ENCODE measurements at places on chromosomes 5 and 9.

DNA sequence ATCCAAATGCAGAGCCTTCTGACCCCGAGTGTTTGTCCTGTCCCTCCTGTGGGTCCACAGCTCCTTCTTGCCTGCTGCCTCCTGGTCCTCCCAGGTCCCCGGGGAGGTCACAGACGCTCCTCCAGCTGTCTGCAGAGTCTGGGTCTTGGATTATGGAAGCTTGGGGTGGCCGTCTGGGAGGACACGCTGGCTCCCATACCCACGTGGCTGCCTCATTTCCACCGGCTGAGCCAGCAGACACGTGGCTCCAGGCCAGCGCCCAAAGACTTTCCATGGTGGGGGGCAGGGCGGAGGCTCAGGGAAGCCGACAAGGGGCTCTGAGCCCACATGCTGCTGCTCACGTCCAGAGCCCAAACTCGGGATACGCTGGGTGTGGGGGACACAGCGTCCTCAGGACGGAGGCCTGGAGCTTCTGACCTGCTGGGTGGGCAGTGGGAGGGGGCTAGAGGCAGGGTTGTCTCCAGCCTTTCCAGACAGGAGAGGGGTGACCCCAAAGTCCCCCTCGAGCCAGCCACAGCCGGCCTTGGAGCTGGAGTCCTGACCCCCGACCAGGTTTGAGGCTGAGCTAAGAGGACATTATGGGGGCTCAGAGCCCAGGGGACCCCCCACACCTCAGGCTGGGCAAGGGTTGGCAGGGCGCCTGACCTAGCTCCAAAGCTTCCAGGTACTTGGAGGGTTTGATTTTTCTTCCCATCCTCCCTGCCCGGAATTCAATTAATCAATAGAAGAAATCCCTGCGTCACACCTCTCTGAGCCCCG lies 24.2 kb upstream of the RNU6ATAC start:
- no peak for DNase-seq

- DNase-seq, result no peak
Observed at GRCh38 chr9:93265301-93265971, 81.5 kb downstream of the WNK2 start.

DNA sequence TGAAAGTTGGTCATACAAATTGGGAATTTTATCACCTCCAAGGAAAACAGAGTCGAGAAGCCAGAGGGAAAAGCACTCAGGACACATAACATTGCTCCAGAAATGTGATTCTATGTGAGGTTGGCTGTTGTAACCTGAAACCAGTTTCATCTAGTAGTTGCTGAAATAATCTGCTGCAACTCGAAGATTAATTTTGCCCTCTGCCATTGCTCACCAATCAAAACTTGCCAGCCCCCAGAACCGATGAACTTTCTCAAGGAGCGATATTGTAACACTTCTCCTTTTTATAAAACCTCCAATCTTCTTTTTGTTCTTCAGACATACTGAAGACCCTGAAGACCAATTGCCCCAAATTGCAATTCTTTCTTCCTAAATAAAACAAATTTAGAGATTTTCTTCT lies 31.1 kb downstream of the C5orf58 start:
- no peak for DNase-seq

DNA sequence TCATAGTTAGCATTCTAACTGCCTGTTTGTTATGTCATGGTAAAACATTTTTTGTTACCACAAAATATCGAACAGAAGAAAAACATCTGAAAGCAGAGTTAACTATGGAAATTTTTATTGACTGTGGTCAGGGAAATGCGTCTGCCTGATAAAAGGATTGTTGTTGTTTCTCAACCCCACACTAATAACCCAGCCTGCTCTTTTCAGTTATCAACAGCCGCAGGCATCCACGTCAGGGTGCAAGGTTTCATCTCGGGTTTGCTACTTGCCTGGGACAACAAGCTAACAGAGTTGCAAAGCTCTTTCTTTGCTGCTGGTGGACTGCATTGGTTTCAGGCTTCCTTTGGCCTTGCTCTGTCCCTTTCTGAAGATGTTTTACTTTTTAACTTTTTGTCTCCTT lies 969.2 kb downstream of the CDH18 start:
- no peak for DNase-seq

DNA sequence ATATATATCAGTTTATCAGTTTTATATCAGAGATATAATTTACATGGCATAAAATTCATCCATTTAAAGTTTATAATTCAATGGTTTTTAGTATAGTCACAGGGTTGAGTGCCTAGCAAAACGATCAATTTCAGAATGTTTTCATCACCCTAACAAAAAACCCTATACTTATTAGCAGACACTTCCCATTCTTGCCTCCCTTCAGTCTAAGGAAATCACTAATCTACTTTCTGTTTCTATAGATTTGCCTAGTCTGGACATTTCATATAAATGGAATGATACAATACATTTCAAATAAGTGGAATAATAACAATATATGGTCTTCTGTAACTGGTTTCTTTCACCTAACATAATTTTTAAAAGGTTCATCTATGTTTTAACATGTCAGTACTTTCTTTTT lies 9.6 kb upstream of the LNPEP start:
- no peak for DNase-seq

DNA sequence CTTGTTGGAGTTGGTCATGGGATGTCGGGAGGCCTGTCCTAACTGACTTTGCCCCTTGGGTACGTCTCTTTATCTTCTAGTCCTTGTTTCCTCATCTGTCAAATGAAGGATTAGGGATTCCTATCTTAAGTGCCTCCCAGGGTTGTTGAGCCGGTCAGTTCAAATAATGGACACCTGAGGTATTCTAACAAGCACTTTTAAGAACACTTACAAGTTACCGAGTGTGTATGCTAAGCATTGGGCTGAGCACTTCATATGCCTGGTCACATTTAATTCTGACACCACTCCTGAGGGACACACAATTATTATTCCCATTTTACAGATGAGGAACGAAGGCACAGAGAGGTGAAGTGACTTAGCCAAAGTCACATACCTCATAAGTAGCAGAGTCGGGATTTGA lies 37.1 kb downstream of the CAMK2A start:
- DNase-seq, result no peak

DNA sequence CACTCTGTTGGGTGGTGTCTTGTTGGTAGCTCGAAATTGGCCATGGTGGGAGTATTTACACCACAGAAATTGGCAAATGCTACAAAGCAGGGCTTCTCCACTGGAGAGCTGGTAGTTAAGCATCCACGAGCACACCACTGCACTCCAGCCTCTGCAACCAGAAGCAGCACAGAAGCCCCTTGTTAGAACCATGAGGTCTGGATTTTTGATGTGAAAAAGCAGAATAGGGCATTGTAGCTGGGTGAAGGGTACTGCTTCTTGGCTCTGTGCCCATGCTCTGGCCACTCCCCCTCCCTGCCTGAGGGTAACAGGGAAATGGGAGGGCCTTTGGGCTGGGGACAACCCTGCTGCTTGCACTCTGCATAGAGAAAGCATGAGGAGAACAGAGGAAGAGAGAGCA lies 81.2 kb upstream of the UBTD2 start:
- no peak for DNase-seq

- DNase-seq, result no peak
Observed at GRCh38 chr5:66164044-66164790, 20.1 kb downstream of the SREK1 start.

DNA sequence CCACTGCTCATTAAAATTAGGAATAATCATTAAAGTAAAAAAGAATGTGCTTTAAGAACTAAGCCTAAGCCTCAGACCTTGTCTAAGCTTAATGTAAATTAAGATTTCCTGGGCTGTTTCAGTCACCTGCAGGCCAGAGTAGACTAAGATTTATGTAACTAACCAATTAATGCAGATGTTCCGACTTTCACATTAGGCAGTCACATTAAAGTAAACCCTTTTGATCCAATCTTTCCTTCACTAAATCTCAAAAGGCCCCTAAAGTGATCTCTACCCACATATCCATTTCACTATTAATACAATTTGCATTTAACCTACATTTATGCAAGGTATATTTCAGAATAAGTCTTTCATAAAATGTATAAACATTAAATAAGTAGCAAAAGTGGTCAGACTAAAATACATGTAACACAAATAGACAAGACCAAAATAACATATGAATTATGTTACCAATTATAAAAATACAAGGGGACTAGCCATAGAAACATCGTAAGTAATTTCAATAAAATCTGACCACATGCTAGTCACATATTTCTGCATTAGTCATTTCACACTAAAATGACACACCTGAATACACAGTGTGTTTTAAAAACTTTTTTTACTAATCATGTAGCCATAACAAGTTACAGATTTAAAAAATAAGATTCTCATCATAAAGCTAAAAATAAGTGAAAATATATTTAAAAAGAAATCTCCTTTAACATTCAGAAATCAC lies 7.7 kb downstream of the NR3C1 start:
- no peak for DNase-seq

DNA sequence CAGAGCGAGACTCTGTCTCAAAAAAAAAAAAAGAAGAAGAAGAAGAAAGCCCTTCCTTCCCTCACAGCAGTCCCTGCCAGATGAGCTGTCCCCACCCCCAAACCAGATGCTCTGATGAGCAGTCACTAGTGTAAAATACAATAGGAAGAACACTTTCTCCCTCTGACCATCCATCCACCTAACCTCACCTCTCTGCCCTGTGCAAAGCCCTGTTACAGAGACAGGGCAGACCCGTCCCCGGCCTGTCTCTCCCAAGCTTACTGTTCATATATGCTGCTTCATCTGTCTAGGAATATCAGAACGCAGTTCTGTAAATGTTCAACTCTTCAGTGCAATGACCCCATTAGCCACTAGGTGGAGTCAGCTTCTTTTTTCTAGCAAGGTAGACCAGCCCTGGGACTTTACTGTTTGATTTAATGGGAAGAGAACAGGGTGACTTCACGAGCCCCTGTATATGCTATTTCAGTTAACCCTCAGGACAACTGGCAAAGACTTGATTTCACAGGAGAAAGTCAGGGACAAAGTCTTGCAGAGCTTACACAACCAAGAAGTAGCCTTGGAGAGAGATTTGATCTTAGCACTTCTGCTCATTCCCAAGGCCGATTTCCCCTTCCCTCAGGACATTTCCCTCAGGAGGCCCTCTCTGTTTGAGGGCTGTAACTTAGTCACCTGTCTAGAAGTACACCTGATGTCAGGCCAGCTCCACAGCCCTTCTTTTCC lies 14.9 kb upstream of the FGFR4 start:
- peak; percentile 55 for DNase-seq

GRCh38 chr9:4519604-4520003 lies 29.3 kb downstream of the SLC1A1 start:
- no peak for DNase-seq

DNA sequence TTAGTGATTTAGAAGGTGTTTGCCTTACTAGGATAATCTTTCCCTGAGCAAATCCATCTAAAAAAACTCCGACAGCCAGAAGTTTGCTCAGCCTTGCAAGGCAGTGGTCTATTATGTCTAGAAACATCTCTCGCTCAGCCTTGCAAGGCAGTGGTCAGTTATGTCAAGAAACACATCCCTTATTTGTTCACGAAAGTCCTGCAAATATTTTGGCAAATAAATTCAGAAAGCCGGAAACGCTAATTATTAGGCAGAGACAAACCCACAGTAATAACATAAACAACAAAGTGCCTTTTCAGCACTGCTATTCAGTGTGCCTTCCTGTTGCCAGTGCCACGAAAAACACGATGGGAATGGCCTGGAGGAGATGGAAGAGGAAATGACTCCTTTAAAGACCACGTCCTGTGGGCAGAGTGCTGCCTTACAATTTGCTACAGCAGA lies 184.5 kb downstream of the GNAQ start:
- no peak for DNase-seq

DNA sequence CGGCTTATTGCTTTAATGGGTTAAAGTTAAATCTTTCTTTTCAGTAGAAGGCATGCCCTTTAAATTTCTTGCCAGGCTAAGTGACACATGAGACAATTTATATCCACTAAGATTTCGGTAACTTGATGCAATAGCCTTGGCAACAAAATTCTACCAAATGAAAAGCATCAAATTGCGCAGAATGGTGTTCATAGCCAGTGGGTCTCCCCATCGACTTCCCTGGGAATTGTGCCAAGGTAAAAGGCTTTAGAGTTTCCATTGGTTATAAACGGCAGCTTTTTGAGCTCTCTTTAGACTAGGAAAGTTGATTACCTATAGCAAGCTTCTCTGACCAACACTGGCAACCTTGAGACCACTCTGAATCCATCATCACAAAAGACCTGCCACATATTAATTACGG lies 358.4 kb downstream of the ARRDC3 start:
- peak; percentile 37 for DNase-seq

GRCh38 chr5:133758641-133759040 lies 146.3 kb upstream of the FSTL4 start:
- no peak for DNase-seq

DNA sequence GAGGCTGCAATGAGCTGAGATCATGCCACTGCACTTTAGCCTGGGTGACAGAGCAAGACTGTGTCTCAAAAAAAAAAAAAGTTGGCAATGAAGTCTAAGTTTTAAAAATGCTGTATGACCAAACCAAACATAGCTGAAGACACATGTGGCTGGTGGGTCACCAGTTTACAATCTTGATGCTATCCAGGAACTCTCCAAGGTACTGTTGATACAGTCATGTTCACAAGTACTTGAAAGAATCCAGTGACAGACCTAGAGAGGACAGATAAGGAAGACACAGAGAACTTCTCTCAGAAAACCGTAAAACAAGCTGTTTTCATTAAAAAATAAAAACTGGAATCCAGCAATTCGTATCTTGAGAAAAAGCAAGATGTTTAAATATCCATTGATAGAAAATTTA lies 95.7 kb downstream of the ACTBL2 start:
- DNase-seq, result no peak

- DNase-seq, result no peak
Observed at GRCh38 chr5:77310494-77311213, 100.2 kb downstream of the PDE8B start.

- DNase-seq, result no peak
Observed at GRCh38 chr9:5593904-5594303, 35.0 kb upstream of the RIC1 start.

GRCh38 chr9:36154331-36154952 lies 14.7 kb upstream of the CCIN start:
- DNase-seq, result no peak

GRCh38 chr5:51013036-51013435 lies 346.6 kb downstream of the PARP8 start:
- no peak for DNase-seq

DNA sequence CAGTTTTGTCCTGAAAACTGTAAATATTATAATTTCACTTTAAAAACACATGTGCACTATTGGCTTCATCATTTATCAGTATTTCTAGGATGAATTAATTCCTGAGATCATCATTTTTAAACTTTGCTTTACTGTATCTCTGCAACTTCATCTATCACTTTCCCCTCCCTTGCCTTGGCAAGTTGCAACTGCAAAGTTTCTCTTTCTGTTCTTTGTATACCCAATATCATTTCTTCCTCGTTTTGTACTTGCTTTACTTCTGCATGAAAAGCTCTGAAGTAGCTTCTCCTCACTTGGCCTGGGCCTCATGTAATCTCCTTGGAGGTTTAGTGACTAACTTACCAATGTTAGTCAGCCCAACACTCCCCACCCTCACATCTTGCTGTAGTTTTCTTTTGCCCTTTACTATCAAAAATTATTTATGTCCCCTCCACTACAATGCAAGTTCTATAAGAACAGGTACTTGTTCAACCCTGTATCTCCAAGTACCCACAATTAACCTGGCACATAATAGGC lies 12.8 kb downstream of the C5orf63 start:
- no peak for DNase-seq

All from left renal cortex interstitium (tissue), 4 donors.